Nephron progenitor cell (in vitro differentiated cells): ENCODE measurements at places on chromosomes 6 and 20.
A peak's percentile ranks its signal among the peaks of the same experiment; 100 is the strongest.

DNA sequence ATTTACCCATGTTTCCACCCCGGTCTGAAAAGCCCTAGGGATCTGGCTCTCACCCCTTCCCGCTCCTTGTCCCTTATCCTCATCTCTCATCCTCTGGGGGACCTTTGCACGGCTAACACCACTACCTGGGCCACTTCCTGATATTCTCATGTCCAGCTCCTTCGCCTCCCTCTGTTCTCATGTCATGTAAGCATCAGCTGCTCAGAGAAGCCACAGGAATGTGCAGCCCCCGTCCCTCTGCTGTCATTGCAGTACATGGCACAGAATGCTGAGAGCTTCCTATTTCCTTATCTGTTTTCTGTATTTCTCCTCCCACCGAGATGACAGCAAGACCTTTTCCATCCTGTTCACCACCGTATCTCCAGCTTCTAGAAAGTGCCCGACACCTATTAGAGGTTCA lies 102.4 kb downstream of the MTHFD1L start:
- DNase-seq, result no peak

DNA sequence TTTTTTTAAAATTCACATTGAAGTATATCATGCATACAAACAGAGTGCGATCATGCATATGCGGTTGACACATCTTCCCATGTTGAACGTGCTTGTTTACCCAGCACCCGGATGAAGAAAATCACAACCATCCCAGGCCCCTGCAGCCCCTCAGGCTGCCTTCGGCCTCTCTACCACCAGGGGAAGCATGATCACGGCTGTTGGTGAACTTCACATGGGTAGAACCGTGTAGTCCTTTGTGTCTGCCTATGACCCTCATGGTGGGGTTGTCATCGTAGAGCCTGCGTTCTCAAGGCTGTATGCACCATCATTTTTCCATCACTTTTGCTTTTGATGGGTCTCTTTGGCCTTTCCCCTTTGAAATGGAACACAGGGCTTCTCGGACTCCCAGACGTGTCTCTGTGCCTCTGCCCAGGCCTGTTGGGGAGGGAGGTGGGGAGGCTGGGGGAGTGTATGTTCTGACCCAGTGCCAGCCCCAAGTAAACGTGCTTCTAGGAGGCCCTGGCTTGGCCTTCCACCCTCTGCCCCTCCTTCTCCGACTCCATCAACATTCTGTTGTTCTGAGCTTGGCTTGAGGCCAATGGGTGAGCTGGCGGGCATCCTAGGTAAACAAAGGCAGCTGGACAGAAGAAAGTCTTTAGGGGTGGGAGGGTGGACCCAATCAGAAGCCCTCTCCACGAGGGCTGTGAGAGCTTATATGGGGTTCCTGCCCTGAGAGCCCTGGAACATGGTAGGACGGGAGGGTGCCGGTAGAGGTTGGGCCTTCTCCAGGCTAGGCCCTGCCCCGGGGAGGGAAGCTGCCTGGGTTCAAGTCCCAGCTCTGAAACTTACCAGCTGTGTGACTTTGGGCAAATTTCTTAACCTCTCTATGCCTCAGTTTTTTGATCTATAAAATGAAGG lies 39.7 kb downstream of the TGM2 start:
- no peak for DNase-seq

- no peak for DNase-seq
Observed at GRCh38 chr6:45000833-45001232, 327.3 kb upstream of the RUNX2 start.

DNA sequence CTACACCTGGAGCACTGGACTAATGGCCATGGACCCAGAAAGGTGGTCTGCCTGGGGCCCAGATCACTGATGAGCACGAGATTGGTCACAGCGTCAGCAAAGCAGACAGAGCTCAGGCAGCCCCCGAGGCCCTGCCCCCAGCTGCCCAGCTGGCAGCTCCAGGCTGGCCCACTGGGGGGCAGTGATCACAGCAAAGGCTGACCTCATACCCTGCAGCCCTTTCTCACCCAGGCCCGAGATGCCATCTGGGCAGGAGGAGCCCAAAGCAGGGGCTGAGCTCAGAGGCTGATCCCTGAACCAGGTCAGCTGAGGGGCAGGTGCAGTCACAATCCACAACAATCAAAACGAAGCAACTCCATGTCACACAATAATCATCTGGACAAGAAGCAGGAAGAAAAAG lies 4.1 kb downstream of the MAP1LC3A start:
- DNase-seq, result no peak

DNA sequence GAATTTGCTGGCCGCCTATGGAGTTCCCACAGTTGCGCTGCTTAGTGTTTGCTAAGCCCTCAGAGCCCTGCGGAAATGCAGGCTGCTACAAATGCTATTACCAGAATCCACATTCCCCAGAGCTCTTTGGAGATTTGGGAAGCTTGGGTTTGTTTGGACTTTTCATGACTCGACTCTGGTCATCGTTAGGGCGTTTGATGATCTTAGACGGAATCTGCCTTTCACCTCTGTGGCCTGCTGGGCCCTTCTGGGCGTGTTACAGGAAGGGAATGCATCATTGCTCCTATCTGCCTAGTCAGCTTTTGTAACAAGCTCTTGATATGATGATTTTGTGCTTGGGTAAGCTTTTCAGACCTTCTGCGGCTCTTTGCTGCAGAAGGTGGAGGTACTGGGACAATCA lies 50.8 kb downstream of the EYA2 start:
- DNase-seq, result no peak

GRCh38 chr20:44247586-44248409 lies 690 bp downstream of the GDAP1L1 start:
- peak; percentile 90 for DNase-seq

DNA sequence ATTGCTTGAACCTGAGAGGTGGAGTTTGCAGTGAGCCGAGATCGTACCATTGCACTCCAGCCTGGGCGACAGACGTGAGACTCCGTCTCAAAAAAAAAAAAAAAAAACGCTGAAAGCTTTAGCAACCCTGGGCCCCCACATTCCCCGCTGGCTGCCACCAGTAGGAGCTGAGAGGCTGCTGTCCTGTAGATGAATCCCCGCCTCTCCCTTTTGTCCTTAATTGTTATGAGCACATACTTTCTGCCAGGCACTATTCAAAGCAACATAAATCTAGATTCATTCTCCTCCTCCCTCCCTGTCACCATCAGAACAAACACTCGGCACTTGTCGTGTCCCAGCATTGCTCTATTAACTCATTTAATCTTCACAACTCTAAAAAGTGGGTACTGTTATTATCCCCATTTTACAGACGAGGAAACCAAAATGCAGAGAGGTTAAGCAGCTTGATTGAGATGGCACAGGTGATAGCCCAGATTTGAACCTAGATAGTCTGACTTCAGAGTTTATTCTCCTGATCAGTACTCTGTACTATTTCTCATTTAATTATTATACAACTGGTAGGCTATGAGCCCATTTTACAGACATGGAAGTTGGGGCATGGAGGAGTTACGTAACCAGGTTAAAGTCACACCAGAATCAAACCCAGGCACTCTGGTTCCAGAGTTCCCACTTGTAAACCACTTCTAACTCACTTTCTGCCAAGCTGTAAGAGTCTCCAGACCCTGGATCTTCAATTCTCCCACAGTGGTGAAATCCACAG lies 97.4 kb downstream of the EYA2 start:
- no peak for DNase-seq

GRCh38 chr6:5540370-5540769 lies 279.1 kb downstream of the FARS2 start:
- DNase-seq, result no peak

- no peak for DNase-seq
Observed at GRCh38 chr6:150119173-150119572, 23.7 kb upstream of the PPP1R14C start.

DNA sequence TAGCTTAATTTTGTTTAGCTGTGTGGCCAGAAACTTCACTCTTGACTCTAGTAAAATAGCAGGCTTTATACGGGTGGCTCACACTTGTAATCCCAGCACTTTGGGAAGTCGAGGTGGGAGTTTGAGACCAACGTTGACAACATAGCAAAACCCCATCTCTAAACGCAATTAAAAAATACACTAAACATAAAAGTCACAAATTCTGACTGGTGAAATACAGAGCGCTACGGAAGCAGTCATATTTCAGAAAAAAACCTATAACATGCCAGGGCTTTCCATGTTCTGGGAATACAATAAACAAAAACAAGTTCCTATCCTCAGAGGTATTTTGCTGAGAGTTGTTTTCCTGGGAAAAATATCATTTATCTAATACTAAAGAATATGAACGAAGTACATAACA lies 24.8 kb upstream of the ZSCAN23 start:
- no peak for DNase-seq

DNA sequence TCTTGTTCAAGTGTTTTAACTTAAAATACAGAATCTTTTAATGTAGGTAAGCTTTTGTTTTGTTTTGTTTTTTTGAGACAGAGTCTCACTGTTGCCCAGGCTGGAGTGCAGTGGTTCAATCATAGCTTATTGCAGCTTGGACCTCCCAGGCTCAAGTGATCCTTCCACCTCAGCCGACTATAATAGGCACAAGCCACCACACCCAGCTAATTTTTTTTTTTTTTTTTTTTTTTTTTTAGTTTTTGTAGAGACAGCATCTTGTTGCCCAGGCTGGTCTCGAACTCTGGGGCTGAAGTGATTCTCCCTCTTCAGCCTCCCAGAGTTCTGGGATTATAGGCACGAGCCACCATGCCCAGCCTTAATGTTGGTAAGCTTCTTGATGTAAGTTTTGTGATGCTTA lies 3.3 kb downstream of the EFHC1 start:
- no peak for DNase-seq
